ENCODE measurements at places on chromosomes 13 and 19. TPM values are rescaled to one million over a fixed set of nuclear protein-coding genes. Genes with fewer than 3 reads are reported as not detected.

The DOCK6 gene
- 3.5 TPM for total RNA-seq

The ONECUT3 gene
- total RNA-seq: not detected

The ZNF681 gene
- total RNA-seq: 2.2 TPM

The ISOC2 gene
- total RNA-seq: 63.3 TPM

The RDH8 gene
- total RNA-seq: not detected

The ZNF415 gene
- total RNA-seq: 4.6 TPM

The DHDH gene
- total RNA-seq: under 0.01 TPM

The VSIG10L gene
- total RNA-seq: 0.81 TPM

The ZNF431 gene
- 5.1 TPM for total RNA-seq

The ZNF606 gene
- 25.9 TPM for total RNA-seq

The DGKH gene
- 0.81 TPM for total RNA-seq

The SOHLH2 gene
- total RNA-seq: 0.54 TPM

The METTL21C gene
- total RNA-seq: not detected

The CEACAM3 gene
- total RNA-seq: 0.27 TPM

The LYL1 gene
- total RNA-seq: 305 TPM

The DMKN gene
- 1.6 TPM for total RNA-seq

The STAP2 gene
- 3.8 TPM for total RNA-seq

The LGALS4 gene
- total RNA-seq: 0.54 TPM

The STOML3 gene
- 0.54 TPM for total RNA-seq

The APLP1 gene
- total RNA-seq: not detected

The SIGLEC12 gene
- 1.1 TPM for total RNA-seq

Data from hematopoietic multipotent progenitor cell (in vitro differentiated cells).